Mononuclear cell (primary cell): ENCODE measurements at places on chromosomes 6 and 20. TPM values are rescaled to one million over a fixed set of nuclear protein-coding genes. Genes with fewer than 3 reads are reported as not detected.

ULBP3 gene
- total RNA-seq = 0.84 TPM

GABRR2 gene
- 0.63 TPM for total RNA-seq

PHACTR1 gene
- total RNA-seq = 81.6 TPM

NKAIN2 gene
- not detected for total RNA-seq

HS3ST5 gene
- total RNA-seq = not detected

CYP39A1 gene
- not detected for total RNA-seq

VARS1 gene
- 12.3 TPM for total RNA-seq

ZFAND3 gene
- total RNA-seq = 25.6 TPM

MRAP2 gene
- 0.10 TPM for total RNA-seq

RAET1G gene
- total RNA-seq = not detected

CST1 gene
- total RNA-seq = not detected

RAD21L1 gene
- total RNA-seq = 0.10 TPM

TMEM217 gene
- total RNA-seq = 1.6 TPM

HLA-DQB2 gene
- total RNA-seq = 1.0 TPM

SNPH gene
- 9.7 TPM for total RNA-seq

TUBB1 gene
- 188 TPM for total RNA-seq

MCM9 gene
- total RNA-seq = 42.0 TPM

MOG gene
- total RNA-seq = not detected

SNAI1 gene
- 5.8 TPM for total RNA-seq

LHFPL5 gene
- total RNA-seq = not detected

CLVS2 gene
- under 0.01 TPM for total RNA-seq

HLA-DOB gene
- 6.6 TPM for total RNA-seq

CDH22 gene
- not detected for total RNA-seq

SAMD10 gene
- 2.3 TPM for total RNA-seq

COL11A2 gene
- total RNA-seq = 0.63 TPM

HSPA1L gene
- 2.7 TPM for total RNA-seq

FUT9 gene
- under 0.01 TPM for total RNA-seq

EYS gene
- total RNA-seq = under 0.01 TPM

OSER1 gene
- 109 TPM for total RNA-seq

STX7 gene
- 19.3 TPM for total RNA-seq

NFKBIL1 gene
- 9.8 TPM for total RNA-seq

SMOC2 gene
- total RNA-seq = not detected
